GM04503 (cell line): ENCODE measurements at places on chromosomes 4 and X.

DNA sequence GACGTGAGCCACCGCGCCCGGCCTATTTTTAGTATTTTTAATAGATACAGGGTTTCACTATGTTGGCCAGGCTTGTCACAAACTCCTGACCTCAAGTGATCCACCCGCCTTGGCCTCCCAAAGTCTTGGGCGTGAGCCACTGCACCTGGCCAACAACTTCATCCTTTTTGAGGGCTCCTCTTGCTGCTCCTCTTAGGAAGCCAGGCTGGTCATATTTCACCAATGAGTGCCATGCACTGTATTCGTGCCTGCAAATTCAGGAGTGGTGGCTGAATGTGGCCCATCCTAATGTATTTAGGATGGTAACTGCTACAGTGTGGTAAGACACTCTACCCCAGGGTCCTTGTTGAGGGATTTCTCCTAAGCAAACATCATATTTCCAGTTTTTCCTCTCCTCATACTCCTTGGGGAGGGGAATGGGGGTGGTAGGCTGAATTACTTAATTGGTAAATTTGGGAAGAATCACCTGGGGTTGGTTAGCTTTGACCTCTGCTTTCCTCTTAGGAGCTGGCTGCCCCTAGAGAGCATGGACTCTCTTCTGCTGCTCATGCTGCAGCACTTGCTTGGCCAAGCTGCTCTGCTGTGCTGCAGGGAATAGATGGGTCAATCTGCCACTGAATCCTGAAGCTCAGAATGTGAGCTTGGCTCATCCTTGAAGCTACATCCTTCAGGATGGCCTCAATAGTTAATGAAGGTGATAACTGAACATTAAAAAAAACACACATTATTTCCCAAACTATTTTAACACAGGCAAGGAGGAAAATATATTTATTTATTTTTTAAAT is 167.4 kb downstream of the HS3ST1 start:
- no peak for DNase-seq

GRCh38 chr4:46389301-46389775 is 590 bp downstream of the GABRA2 start:
- DNase-seq, result no peak

GRCh38 chr4:104408878-104409277 is 85.8 kb downstream of the CXXC4 start:
- DNase-seq, result no peak

GRCh38 chrX:37776283-37776986 is 3.4 kb upstream of the CYBB start:
- DNase-seq, result no peak

DNA sequence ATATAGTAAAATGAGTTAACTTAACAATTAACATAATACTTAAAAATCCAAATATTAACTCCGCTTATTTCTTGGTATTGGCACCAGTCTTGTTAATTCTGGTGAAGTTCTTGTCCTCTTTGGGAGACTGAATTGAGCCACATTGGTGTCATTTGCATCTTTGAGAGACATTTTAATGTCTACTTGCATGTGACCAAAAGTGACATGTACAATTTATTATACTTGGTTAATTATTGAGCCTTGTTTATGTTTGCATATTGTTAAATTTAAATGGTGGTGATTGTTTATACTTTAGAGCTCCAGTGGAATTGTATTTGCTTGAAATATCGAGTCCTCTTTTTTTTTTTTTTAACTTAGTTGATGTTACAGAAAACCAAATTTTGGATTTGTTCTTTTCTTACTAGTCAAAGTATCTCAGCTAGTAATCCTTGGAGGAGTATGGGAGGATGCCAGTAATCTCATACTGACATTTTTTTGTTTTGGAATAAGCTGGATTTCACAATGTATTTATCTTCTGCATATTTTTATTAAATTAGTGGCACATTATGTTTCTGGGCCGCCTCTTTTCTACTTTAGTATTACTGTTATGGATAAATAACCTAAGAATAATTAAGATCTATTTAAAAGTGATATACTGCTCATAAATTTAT is 3.9 kb downstream of the SPCS3 start:
- no peak for DNase-seq

- DNase-seq, result no peak
These were observed 144.9 kb downstream of the PJA1 start for GRCh38 chrX:69020316-69020715.

- no peak for DNase-seq
These were observed 14.7 kb downstream of the CHST7 start for GRCh38 chrX:46588263-46588662.

- no peak for DNase-seq
These were observed 17.4 kb downstream of the GALNT7 start for GRCh38 chr4:173185847-173186510.

- DNase-seq, result no peak
These were observed 94.5 kb upstream of the STIM2 start for GRCh38 chr4:26766141-26766540.

DNA sequence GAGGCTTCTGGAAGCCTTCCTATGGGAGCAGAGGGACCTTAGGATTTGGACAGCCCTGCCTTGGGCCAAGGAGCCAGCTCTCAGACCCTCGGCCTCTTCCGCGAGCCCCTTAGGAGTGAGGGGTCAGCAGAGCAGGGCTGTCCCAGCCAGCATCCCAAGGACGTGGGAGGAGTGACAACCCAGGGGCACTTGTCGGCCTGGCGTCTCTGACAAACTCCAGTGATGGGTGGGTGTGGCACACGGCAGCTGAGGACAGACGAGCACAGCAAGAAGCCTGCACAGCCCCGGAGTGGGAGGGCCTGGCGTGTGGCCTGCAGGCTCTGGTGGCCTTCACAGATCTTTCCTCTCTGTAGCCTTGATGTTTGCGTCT is 11.6 kb upstream of the TNIP2 start:
- DNase-seq, result no peak

DNA sequence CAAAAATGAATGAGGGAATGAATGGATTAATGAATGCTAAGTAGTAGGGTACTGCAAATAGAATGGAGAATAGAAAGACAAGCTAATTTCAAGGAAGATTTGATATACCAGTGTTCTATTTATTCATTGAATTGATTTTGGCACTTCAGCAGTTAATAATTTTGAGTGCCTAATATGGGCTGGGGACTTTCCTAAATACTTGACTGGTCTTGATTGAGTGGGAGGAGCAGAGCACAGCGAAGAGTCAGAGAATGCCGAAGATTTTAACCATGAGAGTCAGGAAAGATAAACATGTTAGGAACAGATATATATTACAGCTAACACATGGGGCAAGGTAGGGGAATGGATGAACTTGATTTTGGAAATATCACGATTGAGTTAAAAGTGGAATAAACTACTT is 10.6 kb downstream of the IL15 start:
- no peak for DNase-seq

- DNase-seq, result no peak
These were observed 49.2 kb downstream of the VSIG4 start for GRCh38 chrX:65990702-65991101.

DNA sequence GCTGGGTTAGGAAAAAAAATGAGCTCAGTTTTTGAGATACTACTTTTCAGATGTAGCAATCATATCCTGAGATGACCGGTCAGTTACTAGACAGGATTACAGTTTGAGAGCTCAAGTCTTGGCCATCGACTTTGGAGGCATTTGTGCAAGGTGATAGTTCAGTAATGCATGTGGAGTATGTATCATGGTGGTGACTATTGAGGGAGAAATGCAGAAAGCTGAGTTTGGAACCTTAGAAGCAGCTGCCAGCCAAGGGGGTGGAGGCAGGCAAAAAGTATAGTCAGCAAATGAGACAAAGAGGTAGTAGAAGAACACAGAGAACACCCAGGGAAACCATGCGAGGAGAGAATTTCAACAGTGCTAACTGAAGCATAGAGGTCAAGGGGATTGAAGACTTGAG is 48.7 kb upstream of the SLC4A4 start:
- DNase-seq, result peak; percentile 73

DNA sequence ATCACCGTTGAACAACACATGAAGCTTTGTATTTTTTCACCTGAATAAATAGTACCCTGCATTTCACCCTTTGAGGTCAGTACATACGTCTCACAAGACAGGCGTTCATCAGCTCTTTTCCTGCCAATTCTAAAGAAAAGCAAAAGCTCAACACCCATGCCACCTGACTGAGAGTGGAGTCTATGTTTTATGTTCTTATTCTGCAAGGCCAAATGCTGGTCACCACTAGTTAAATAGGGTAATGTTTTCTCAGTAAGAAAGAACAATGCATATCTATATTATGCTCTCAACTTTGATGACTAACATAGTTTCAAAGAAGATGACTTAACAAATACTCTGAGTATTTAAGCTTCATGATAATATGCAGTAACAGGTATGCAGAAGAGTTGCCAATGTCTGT is 336.3 kb upstream of the BMP3 start:
- DNase-seq, result no peak

DNA sequence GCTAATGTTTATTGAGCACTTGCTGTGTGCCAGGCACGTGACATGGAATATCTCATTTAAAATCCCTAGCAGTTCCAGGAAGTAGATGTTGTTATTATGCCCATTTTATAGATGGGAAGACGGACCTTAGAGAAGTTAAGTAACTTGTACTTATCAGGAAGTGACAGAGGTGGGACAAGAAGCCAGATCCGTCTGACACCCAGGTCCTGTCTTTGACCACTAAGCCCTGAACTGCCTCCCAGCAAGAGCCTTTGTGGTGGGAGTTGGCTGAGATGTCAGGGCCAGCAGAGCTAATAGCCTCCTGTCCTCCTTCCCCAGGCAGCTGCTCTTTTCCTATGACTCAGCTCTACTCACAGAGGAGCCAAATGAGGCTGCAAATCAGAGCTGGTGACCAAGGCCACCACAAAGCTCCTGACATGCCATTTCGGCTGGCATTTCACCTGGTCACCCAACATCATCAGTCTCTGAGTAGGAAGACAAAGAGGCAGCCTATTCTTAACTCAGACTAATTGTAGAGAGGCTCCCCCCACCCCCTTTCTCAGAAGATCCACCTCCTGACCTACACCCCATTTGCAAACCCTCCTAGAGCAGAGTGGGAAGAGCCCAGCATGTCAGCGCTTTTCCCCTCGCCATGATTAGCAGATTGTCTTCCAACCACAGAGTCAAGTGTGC is 175.1 kb upstream of the KIT start:
- peak; percentile 33 for DNase-seq

- no peak for DNase-seq
These were observed 80.1 kb upstream of the CXCL13 start for GRCh38 chr4:77525538-77525937.

GRCh38 chr4:182937268-182938204 is 20.4 kb upstream of the DCTD start:
- DNase-seq, result no peak
